Activated CD8-positive, alpha-beta memory T cell treated with anti-CD3 and anti-CD28 coated beads for 4 hours (primary cell): ENCODE measurements at places on chromosomes 16 and 17.
A peak's percentile ranks its signal among the peaks of the same experiment; 100 is the strongest.

DNA sequence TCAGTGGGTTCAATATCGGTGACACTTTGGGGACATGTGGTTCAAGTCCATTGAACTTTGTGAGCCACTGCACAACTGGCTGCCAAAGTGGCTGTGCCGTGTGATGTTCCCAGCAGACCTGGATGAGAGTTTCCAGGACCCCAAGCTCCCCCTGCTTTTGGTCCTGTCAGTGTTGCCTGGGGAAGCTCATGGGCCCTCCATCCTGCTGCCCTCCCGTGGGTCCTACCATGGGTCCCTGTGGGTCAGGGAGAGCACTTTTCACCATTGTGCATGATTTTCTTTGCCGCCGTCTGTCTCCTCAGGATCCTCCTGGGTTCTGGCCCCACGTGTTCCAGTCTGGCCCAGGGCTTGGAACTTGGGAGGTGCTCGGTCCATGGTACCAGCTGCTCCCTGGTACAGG is 38.1 kb downstream of the LGALS9 start:
- DNase-seq: no peak

GRCh38 chr17:66381701-66382362 is 79.4 kb downstream of the PRKCA start:
- no peak for DNase-seq

DNA sequence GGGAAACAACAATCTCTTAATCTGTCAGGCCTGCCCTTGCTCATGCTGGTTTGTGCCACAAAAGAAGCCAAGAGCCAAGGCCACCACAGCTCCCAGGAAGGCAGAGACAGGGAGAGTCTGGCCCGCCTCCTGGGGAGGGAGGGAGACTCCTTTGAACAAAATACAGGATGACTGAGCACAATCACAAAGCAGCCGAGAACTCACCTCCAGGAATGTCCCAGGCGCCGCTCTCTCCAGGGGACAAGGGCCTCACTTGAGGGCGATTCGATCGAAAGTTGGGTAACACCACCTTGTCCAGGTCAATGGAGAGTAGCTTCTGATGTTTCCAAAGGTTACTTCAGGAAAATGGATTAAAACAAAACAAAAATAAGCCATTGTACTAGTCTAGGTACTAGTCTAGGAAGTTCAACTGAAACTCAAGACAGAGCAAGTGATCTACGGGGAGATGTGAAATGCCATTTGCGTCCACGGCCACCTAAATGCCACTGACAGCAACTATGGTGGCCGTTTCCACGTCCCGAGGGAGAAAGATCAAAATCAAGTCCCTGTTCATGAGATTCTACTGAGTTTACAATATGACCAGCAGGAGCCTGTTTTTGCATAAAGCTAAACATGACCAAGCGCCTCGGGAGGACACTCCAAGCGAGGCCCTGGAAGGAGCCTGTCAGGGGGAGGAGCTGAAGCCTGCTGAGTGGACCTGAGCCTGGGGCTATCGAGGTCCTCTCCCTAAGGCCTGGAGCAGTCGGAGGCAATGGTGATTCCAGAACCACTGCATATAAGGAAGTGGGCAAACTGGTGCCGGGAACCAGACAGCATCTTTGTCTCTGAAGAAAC is 13.4 kb upstream of the SLC38A8 start:
- DNase-seq: no peak

DNA sequence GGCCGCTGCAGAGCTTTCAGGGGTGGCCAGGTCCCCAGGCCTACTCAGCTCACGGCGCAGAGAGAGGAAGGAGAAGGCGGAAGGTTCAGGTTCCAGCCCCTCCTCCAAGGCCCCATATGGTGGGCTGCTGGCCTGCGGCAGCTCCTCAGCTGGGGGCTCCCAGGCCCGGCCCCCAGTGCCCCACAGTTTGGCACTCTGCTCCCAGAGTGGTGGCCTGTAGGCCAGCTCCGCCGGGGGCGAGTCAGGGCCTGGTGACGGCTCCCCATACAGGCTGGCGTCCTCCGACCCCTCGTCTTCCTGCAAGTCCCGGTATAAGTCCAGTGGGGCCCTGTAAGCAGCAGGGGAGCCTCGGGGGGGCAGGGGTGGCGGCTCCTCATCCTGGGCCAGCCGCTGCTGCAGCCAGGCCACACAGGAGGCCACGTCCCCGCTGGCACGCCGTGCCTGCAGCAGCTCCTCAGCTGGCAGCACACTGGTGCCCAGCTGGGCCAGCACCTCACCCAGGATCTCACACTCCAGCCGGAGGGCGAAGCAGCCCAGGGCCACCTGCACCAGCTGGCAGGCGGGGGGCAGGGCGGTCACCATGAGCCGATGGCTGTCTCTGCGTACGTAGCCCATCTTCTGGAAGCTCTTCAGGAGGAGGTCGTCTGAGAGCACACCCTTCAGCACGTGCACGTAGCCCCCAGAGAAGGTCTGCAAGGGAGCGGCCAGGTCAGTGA is 3.7 kb downstream of the SPATA2L start:
- no peak for DNase-seq

DNA sequence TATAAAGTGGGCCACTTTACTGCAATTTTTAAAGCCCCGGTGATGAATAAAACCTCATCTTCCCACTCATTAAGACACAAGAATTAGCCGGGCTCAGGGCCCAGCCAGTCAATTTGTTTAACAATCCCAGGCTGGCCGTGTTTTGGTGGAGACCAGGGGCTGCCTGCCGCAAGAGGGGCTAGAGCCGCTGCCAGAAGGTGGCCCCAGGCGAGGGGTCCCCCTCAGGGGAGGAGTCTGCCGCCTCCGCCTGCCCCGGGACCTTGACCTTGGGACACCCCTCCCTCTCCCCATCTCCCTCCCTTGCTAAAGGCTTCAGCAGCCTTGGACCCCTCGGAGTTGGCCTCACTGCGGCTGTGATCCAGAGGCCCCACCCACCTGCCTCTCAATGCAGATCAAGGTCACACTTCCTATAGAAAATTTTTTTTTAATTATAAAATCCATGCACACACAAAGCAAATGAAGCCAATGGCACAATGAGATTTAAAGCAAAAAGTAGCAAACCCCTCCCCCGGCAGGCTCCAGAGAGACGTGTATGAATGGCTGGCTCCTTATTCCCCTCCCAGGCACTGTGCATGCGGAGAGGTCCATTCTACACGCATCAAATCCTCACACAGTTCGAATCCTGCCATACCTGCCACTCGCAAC is 23.0 kb upstream of the SLC38A10 start:
- DNase-seq: no peak

DNA sequence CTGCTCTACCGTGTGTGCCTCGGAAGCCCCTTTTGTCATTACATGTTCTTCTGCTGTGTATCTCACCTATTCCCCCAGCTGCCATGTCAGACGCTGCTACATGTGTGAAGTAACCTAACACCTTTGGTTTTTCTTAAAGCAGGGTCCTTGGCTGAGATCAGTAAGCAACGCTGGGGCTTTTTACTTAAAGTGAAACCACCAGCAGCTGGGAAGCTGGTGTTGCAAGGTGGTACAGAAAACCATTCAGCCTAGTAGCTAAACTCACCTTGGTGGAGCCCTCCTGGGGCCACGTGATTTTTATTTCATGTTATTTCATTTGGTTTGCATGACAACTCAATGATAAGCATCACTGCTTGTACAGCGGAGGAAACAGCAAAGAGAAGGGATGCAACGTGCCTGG is 62.6 kb downstream of the PLCG2 start:
- DNase-seq: no peak

- DNase-seq: no peak
Measured at GRCh38 chr16:17244872-17245551, 225.7 kb downstream of the XYLT1 start.

GRCh38 chr17:46212634-46213435 is 19.6 kb upstream of the KANSL1 start:
- DNase-seq: peak; percentile 14

GRCh38 chr16:30016555-30017276 is 5.9 kb upstream of the DOC2A start:
- no peak for DNase-seq

DNA sequence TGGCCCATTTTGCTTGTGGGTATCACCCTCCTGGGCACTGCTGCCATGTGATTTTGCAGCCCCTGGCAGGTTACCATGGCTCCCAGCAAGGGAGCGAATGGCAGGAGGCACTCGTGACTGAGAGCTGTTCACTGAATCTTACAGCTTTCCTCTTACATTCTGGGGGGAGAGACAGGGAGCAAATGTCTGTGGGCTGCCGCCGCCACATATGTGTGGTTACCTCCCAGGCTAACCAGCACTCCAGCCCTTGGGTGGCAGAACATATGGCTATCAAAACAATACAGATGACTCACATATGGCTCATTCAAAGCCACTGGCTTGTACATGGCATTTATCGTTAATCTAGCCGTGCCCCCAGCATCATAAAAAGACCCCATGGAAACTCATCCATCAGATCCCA is 19.8 kb downstream of the GTF3C1 start:
- no peak for DNase-seq

DNA sequence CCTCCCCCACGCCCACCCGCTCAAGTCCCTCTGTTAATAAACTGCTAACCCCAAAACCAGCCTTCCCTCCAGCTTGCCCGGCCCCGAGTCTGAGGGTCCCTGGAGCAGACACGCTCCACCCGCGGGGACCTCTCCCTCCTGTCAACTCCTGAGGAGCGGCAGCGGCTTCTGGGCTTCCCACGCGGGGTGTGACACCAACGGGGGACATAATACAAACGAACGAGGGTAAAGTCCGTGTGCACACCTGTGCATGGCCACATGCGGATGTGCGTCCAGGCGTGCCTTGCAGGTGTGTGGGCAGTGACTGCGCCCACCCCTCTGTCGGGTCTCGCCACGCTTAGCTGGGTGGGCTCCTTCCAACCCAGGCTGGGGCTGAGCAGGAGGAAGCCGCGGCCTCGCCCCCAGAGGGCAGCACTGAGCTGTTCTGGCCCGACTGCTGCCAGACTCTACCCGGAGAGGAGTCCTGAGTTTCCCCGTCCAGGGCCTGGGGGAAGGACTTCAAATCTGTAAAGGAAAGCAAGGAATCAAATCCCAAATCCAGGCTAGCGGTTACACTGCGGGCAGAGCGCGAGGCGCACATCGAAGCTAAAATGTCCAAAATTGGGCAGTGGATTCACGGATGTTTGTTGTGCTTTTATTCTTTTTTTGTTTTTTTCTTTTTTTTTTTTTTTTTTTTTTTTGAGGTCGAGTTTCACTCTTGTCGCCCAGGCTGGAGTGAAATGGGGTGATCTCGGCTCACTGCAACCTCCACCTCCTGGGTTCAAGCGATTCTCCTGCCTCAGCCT is 24.2 kb upstream of the KRT17 start:
- peak; percentile 52 for DNase-seq

GRCh38 chr17:20997711-20998570 is 44.9 kb downstream of the USP22 start:
- DNase-seq: no peak

DNA sequence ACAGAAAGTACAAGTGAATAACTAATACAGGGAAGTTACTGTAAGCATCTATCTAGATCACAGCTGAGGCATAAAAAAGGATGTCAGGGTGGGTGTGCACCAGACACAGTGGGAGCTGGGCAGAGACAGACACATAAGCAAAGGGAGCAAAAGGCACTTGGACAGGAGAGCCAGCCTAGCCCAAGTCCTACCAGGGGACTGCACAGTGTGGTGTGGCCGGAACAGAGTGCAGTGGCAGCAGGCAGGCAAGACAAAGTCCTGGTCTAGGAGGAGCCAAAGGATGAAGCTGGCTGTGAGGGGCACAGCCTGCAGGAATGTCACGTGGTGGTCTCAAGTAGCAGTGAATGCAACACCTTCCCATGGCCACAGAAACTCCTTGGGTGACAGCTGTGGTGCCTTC is 21.9 kb downstream of the RAD51D start:
- no peak for DNase-seq
